NCI-H510A (cell line): ENCODE measurements at places on chromosomes 3 and 15.

DNA sequence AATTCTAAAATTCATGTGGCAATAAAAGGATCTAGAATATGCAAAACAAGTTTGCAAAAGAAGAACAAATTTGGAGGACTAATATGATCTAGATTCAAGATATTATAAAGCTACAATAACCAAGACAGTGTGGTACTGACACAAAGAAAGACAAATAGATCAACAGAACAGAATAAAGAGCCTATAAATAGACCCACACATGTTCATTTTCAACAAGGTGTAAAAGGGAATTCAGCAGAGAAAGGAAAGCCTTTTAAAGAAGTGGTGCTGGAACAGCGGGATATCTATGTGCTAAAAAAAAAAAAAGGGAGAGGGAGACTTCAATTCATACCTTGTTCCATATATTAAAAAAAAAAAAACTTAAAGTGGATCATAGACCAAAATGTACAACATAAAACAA, 149.0 kb downstream of the WDR76 start:
- no peak for DNase-seq

GRCh38 chr3:156677536-156677935, 3.1 kb downstream of the TIPARP start:
- DNase-seq: no peak

GRCh38 chr3:35651851-35652250, 12.5 kb downstream of the ARPP21 start:
- no peak for DNase-seq

DNA sequence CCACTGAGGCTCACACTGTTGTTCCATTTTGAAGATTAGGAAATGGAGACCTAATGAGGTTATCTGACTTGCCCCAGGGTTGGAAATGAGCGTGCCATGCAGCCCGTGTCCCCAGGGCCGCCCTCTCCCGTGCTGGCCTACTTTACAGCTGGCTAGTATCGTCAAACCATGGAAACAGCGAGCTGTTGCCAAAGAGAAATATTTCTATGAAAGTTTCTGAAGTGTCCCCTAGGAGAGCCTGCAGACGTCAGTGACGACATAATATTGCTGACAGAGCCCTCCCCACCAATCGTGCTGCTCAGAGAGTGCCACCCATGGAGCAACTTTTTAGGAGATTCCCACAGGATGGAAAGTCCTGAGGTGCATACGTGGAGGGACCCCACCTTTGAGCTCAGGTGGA, 11.2 kb upstream of the FAM174B start:
- peak; percentile 53 for DNase-seq

- DNase-seq: no peak
Observed at GRCh38 chr3:172542999-172543398, 19.8 kb upstream of the TNFSF10 start.

DNA sequence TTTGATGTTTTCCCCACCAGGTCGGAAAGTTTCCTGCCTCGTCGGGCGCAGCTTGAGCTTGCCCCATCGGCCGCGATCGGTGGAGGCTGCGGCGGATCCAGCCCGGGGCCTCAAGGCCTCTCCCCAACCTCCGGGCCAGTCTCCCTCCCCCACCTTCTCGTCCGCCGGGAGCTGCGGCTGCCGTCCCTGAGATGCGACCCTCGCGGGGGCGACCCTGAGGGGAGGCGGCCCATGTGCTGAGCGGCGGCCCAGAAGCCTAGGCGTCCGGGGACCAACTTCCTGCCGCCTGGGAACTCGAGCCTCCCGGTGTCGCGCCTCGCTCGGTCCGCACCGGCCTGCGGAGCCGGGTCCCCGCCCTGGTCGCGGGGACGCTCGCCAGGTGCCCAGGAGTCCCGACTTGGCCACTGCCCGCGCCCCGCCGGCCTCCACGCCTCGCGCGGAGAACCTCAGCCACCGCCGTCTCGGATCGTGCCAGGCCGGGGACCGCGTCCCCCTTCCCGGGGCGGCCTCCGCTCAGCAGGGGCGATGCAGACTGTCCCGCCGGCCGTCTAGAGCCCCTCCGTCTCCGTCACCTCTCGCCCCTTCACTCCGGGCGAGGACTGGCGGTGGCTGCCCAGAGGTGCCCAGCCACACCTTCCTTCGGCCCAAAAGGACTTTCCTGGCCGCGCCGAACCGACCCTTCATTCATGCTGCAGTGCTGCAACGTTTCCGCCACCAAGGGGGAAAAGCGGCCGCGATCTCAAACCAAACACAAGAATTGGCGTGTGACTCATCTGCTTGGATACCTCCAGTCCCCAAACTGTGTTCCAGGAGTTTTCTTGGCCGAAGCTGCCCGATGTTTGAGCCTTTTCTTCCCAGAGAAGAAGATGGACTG, 656 bp downstream of the SLMAP start:
- no peak for DNase-seq

GRCh38 chr15:96035091-96035490, 295.4 kb upstream of the NR2F2 start:
- no peak for DNase-seq

GRCh38 chr3:194364652-194365434, 4.7 kb downstream of the LRRC15 start:
- DNase-seq: peak; percentile 43

GRCh38 chr3:156149876-156150275, 29.5 kb downstream of the KCNAB1 start:
- DNase-seq: no peak

DNA sequence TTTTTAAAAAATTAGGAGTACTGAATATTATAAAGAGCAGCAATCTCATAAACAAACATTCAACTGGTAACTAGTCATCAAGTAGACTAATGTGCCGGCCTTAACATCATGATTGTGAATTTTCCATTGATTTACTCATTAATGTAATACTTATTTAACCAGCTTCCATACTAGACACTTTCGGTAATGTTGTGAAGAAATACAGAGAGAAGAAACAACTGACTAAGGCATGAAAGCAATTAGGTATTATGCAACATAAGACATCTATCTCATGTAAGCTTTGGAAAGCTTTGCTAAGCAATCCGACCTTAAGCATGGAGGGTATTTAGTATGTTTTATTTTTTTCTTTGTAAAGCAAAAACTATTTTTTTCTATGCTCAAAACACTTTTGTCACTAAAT, 108.0 kb downstream of the IL1RAP start:
- DNase-seq: no peak

DNA sequence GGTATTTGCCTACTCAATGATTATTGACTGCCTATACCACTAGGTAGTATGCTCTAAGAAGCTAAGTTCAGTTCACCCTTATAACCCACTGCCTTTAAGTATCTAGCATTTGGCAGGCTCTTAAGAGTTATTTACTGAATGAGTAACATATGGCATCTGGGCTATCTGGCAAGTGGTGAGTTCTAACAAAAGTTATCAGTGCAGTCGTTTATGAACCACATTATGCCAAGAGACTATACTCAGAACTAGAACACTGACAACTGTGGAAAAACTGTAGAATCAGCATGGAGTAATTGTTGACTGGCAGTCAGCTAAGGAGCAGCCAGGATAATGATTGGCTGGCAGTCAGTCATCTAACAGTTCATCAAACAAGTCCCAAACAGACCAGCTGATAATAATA, 25.8 kb downstream of the RAF1 start:
- DNase-seq: no peak

DNA sequence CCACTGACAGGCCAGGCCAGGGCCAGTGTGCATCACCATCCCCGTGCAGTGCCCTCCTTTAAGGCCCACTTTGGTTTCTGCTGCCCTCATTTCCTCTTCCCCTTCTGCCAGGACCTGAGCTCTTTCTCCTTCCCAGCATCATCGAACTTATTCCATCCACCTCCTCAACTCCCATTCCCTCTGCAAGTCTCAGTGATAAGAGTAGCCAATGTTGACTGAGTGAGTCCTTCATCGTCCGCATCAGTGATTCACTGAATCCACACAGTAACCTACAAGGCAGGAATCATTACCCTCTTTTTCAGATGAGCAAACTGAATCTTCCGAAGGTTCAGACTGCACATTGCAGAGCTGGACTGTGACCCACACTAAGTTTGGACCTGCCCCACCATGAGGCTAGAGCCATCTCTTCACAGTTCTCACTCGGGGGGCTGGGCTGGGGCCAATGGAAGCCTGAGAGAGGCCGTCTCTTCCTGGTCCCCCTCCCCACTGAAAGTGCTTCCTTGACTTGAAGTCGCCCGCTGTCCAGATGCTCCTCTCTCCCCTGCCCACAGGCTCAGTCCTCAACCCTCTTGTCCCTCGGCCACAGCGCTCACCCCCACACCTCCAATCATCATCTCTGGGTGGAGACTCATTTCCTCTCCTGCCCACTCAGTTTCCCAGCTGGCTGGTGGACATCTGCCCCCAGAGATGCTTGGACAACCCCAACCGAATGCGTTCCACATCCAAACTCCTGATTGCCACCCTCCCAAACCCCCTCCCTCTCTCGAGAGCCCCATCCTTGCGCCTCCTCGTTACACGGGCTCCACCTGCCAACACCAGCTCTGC, 15.2 kb upstream of the ANPEP start:
- no peak for DNase-seq

- DNase-seq: no peak
Observed at GRCh38 chr3:4587061-4587837, 94.1 kb downstream of the ITPR1 start.

- DNase-seq: no peak
Observed at GRCh38 chr3:50299929-50300680, 900 bp upstream of the HYAL3 start.

DNA sequence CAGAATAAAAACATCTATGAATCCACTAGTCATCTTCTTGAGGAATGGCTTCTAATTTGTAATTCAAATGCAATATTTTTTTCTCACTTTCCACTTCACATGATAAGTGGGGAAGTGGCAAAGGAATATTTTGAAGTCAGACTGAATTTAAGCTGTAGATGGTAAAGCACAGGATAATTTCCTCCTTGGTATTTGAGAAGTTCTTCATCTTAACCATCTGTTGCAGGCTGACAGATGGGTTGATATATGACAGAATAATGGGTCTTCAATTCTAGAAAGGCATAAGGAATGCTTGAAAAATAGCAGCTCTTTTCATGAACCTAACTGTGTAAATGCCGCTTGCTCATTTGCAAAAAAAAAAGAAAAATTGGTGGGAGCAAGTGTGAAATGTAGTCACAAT, 66.5 kb upstream of the SNTN start:
- no peak for DNase-seq

DNA sequence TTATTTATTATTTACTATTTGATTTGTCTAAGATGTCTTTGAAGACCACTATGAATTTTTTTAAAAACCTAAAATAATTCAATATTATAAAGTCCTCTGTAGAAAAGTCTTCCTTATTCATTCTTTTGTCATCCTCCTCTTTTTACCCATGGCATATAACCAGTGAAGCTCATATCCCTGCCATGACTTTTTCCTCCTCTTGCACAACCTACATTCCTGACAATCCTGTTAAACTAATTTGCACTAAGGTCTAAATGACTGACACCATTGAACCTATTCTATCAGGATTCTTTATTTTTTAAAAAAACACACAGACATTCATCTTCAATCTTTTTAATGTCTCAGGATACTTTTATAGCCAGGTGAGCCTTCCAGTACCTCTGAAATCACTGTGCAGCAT, 159.9 kb upstream of the SLC2A2 start:
- no peak for DNase-seq

- no peak for DNase-seq
Observed at GRCh38 chr15:69931156-69931555, 166.6 kb downstream of the TLE3 start.

DNA sequence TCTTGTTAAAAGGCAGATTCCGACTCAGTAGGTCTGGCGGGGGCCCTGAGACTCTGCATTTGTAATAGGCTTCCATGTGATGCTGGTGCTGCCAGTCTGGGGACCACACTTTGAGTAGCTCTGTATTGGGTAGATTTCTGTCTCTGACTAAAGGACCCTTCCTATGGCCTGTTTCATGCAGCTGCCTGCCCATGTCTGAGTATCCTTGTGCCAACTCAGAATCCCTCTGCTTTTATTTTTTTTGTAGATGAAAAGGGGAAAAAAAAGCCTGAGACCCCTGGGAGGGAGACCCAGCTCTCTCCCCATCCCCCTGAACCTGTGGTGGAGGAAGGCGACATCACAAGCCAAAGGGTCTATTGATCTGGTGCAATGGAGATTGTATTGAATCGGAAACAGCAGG, 81.9 kb downstream of the EBLN2 start:
- DNase-seq: no peak
